ENCODE measurements at places on chromosomes 7 and 10.

DNA sequence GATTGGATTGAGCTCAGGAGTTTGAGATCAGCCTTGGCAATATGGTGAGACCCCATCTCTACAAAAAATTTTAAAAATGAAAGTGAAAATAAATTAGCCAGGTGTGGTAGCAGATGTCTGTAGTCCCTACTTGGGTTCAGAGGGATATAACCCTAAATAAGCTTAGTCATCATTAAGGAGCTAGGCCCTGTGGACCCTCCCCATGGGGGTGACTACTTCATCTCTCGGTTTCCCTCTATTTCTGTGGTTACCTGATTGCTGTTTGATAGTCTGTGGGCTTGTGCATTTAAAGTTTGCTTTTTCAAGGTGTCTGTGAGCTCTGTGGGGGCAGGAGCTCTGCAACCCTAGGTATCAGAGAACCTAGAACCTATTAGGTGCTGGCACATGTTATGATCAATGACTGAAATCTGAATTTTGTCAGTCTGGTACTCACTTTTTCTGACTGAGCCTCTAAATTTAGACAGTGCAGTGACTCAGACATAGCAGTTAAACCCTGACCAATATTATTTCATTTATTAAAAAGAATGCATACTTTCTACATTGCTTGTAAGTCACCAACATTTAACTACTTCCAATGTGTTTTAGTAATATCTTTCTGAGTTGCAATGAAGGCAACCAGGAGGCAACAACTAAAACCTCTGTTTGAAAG, 8.1 kb upstream of the CUZD1 start:
- no peak for DNase-seq

GRCh38 chr7:47588704-47589225, 6.9 kb upstream of the TNS3 start:
- DNase-seq = no peak

DNA sequence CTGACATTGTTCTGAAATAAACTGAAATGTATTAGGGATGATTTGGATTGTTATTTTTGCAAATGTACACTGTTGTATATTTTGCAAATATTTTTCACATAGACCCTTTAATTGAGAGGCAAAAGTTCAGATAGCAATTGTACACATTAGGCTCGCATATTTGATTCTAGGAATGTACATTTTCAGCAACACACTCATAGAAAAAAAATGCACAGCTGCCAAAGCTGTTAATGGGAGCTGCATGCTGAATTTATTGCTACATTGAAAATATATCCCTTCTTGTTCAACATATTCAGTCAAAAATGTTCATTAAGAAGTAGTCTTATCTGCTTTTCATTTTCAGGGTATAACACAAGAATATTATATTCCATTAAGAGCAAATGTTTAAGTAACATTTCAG, 512.9 kb downstream of the ATRNL1 start:
- no peak for DNase-seq

GRCh38 chr7:41869997-41870396, 167.1 kb upstream of the INHBA start:
- DNase-seq = no peak

GRCh38 chr10:124042656-124043309, 50.6 kb downstream of the CHST15 start:
- DNase-seq = no peak
